Stimulated activated CD8-positive, alpha-beta memory T cell treated with anti-CD3 and anti-CD28 coated beads, Interleukin-4, amount 100 ng/mL, for 1 hour (primary cell): ENCODE measurements at places on chromosomes 1 and 21.

- no peak for DNase-seq
Measured at GRCh38 chr1:57204091-57204490, 219.8 kb downstream of the DAB1 start.

DNA sequence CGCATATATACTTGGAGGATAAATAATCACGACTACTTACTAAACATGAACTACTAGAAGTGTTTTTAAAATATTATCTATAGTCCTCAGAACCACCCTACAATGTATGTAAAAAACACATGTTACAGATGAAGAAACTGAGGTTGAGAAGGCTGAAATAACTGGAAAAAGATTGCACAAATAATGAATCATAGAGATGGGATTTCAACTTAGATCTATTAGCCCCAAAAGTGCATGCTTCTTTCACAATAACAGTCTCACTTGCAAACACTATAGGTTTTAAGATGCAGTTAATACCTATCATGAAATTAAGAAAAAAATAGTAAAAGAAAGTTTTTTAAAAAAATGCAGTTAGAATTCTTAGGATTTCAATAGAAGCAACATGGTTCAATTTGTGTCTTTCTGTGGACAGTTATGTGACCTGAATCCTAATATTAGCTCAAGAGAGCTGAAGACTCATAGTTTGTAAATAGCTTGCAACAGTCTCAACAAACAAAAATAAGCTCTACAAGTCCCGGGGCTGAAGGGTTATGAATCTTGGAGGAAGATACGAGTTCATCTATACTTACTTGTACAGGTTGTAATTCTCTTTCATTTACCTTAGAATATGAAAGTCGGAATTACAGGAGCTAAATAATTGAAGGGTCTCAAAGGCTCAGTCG is 58.6 kb upstream of the NTPCR start:
- no peak for DNase-seq

DNA sequence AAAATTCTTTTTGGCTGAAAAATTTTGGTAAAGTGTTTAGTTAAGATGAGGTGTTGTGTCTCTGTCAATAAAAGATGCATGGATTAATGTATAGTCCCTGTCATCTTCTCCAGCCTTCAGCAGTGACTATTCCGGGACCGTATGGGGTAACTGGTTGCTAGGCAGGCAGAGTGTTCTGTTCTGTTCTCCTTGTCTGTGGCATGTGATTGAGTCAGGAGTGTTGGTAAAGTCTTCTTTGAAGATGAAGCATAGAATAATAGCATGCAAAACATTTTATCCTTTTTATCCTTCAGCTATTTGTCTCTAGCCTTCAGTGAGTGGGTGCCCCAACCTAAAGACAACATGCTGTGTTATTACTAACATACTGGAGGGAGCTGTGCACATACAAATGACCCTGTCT is 74.6 kb downstream of the RGL1 start:
- DNase-seq = no peak

DNA sequence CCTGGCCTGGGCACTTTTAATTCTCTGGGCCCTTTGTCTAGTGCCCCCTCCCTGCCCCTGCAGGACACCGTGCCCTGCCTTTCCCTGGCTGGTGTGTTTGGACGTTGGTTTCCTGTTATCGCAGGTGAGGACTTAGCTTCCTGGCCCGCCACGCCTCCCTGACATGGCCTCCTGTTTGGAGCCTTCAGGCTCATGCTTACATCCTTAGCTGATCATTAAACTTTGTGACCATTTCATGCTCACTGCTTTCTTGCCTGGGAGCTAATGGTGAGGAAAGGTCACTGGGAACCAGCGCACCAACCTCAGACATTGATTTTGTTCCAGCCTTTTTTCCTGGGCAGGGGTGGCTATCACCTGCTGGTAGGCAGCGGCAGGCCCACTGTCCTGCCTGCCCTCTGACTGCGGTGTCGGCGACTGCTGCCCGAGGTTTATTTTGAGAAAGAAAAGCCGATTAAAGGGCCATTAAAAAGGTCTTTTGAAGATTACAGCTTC is 3.7 kb downstream of the PFKL start:
- DNase-seq = no peak

- no peak for DNase-seq
Measured at GRCh38 chr1:44693159-44693558, 18.6 kb downstream of the ARMH1 start.

DNA sequence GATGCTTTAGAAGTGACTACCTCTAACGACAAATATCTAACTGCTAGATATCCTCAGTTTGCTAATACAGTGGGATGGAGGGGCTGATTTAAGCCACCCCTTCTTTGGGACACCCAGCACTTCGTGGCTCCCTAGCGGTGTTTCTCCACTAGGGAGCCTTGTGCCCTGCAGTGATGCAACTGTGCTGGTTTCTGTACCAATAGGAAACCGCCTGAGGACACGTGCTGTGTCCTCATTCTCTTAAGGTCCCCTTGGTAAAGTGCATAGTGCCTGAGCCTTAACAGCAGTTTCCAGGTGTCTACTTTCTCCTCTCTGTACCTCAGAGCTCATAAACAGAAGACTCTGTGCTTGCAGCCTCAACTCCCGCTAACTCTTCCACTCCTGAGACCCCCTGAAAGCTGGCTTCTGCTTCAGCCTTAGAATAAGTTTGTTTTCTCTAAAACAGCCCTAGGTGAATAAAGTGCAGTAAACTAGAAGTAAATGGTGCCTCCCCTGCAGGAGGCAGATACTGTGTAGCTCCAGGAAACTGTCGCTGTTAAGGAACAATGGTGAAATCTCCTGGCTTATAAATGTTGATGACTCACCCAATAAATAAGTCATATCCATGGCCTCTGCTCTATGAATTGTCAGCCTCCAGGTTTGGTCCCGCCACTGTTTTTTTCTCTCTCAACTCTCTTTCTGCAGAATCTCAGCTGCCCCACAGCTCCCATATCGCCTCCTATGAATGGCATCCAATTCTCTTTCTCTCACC is 130.4 kb downstream of the AK5 start:
- no peak for DNase-seq

GRCh38 chr21:28742527-28742926 is 250.2 kb downstream of the LTN1 start:
- no peak for DNase-seq

DNA sequence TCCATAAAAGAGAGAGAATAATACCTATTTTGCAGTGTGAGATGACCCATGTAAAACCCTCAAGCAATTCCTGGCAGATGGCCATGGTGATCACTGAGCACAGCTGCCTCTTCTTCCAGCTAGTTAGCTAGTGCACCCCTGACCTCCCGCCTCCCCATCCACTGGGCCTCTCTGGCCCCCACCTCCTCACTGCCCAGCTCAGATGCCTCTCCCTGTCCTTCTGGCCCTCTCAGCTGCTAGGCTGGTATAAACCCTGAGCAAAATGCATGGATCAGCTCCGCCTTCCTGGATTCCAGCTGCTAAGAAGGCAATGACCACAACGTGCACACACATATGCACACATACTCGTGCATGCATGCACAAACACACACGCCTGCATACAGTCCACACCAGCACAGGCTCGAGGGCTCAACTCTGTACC is 117.2 kb downstream of the DMRTB1 start:
- DNase-seq = no peak

DNA sequence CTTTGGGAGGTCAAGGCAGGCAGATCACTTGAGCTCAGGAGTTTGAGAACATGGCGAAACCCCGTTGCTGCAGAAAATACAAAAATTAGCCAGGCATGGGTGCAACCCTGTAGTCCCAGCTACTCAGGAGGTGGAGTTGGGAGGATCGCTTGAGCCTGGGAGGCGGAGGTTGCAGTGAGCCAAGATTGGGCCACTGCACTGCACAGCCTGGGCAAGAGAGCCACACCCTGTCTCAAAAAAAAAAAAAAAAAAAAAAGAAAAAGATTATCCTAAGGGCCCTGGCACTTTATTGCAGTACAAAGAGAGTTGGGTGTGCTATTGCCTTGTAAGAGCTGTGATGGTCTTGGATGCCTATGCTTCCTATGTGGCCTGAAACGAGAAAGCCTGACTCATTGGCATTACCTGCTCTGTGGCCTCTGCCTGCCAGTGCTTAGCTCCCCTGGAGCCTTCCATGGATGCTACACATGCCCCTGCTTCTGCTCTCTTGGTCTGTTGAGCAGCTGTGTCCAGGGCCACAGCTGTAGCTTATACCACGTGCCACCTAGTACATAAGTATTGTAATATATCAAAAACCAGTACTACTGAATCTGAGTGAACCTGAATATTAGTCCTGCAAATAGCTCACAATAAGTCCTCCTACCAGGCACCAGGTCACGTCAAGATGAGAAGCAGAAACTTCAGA is 45.8 kb downstream of the DNAJC6 start:
- DNase-seq = no peak

GRCh38 chr1:43935711-43936427 is 2.3 kb downstream of the ARTN start:
- no peak for DNase-seq

DNA sequence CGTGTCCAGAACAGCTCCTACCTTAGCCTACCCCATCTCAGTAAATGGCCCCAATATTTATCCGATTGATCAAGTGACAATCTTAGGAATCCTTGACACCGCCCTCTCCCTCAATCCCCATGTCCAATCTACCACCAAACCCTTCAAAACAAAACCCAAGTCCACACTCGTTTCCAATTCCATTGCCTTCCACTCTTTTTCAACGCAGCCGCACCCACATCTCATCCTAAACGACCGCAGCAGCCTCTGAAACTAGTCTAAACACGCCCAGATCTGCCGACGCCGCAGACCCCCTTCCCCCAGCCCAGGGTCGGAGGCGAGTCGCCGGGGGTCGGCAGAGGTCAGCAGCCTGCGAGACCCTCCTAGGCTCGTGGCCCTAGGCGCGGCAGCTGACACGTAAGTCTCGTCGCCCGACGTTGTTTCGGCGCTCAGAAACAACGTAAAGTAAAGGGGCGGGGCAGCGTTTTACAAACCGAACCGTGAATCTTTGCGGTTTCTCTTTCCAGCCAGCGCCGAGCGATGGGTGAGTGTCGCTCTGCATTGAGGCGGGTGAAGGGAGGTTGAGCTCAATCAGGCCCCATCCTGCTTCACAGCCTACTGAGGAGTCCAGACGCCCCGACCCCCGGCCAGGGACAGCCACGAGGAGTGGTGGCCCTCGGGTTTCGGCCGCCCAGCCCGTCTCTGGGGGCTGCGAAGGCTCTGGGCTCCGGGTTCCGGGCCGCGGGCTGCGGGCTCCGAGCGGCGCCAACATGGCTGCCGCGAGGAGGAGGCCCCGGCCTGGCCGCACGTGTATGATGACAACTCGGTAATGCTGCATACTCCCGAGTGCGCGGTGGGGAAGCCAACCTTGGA is at the start of gene RPS8:
Gene RPS8 (plus strand): TSS at position 463 of the 852 bp plus-strand sequence. CDS start 57 bp downstream, at position 520.
- peak; percentile 78 for DNase-seq

GRCh38 chr1:165988275-165988674 is 160.9 kb downstream of the UCK2 start:
- DNase-seq = no peak

DNA sequence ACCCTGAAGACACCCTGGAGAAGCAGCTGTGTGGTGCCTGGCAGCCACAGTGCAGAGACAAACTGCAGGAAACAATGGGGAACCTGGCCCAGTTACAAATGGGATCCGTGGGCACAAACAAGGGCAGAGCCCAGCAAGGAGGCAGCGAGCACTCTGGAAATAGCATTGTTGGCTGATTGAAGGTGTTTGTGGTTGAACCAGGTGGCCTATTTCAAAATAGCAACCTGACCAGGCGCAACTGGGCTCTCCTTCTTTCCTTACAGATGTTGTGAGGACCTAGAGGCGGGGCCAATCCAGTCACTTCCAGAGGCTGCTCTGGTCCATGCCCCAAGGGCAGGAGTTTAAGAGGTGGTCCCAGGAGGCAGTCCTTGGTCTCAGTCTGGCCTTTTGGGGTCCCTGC is 21.7 kb upstream of the ZBTB21 start:
- DNase-seq = no peak

DNA sequence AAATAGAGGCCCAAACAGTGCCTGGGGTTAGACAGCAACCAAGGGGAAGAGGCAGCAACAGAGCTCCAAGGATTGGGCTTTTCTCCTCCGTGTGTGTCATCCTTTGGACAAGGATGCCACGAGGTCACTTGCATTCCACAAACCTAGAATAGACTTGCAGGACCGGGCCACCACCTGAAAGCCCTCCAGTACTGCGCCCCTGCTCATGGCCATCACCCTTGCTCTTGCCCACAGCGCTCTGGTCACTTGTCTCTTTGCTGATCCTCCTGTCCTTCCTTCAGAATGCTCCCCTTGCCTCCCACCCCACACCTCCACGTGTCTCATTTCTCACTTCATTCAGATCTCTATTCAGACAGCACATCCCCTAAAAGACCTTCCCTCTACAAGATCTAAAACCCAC is 247.4 kb downstream of the MATN1 start:
- DNase-seq = no peak

GRCh38 chr1:150537732-150538684 is 11.2 kb upstream of the ADAMTSL4 start:
- no peak for DNase-seq

GRCh38 chr1:199218065-199218464 is 579.2 kb downstream of the PTPRC start:
- DNase-seq = no peak

- DNase-seq = no peak
Measured at GRCh38 chr21:33080776-33081175, 10.8 kb downstream of the OLIG1 start.

- DNase-seq = no peak
Measured at GRCh38 chr1:67627906-67628305, 57.1 kb upstream of the GADD45A start.

GRCh38 chr1:40270152-40270834 is 12.3 kb downstream of the ZMPSTE24 start:
- no peak for DNase-seq

GRCh38 chr1:74517599-74518051 is 5.2 kb upstream of the LRRC53 start:
- no peak for DNase-seq

DNA sequence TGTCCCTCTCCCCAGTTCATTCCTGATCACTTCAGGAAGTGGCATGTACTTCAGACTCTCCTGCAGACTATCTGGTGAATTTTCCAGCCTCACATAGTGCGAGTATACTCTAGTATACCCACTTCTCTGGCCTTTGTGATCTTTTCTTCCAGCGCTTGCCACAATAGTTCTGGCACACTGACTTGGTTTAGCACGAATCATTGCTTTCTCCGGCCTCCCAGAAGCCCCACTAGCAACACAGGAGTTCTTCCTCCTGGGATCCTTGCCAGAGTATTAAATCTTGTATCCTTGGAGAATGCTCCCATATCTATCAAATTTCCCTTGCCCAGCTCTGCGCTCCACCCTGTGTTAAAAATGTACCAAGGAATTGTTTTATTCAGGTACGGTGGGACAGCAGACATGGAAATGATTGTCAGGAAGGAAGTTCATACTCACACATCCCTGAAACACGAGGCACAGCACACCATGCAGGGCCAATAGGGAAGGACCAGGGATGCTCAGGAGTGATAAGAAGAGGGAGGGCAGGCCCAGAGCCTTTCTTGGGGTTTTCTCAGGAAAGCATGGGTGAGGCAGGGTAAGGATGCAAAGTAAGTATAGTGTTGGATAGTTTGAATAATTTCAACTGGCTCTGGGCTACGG is 136.7 kb downstream of the ADSS2 start:
- no peak for DNase-seq

- peak; percentile 35 for DNase-seq
Measured at GRCh38 chr1:153352523-153352922, 3.9 kb upstream of the PGLYRP4 start.

- DNase-seq = no peak
Measured at GRCh38 chr1:210024996-210025395, 87.0 kb downstream of the SYT14 start.

- DNase-seq = no peak
Measured at GRCh38 chr1:115280064-115280463, 58.0 kb downstream of the NGF start.
